ENCODE measurements at places on chromosomes 4 and X.
A peak's percentile ranks its signal among the peaks of the same experiment; 100 is the strongest.

GRCh38 chrX:42771506-42772335 is 6.2 kb downstream of the PPP1R2C start:
- no peak for DNase-seq

DNA sequence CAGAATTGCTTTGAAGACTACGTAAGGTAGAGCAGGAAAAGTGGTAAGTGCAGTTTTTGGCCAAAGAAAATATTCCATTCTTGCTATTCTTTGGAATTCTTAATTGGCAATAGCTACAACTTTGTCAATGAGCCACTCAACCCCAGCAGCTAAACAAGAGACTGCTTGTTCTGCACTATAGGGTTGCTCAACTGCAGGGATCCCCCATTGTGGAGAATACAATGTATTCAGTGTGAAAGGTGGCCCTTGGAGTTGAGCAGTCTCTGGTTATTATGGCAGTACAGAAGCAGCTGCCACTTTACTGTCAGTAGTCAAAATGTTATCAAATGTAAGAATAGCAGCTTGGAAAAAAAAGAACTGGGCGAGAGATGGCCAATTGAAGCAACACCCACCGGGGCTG is 808.7 kb downstream of the CENPC start:
- DNase-seq, result no peak

- DNase-seq, result no peak
These were observed 12.7 kb downstream of the TAB3 start for GRCh38 chrX:30876367-30876766.

DNA sequence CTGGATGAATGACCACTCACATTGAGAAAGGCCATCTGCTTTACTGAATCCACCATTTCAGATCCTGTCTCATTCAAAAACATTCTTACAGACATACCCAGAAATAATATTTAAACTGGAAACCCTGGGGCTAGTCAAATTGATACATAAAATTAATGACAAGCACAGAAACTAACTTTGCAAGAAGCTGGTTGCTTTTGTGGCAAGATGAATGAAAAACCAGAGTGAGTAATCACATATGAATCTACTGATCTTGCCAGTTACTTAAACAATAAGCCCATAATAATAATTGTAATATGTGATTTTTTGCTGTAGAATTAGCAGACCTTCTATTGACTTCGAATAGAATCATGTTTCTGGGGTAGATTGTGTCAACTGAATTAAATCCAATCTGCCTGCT is 235.1 kb downstream of the PPARGC1A start:
- DNase-seq, result no peak

GRCh38 chrX:110915111-110915510 is 119.5 kb upstream of the CHRDL1 start:
- peak; percentile 20 for DNase-seq

GRCh38 chrX:139967750-139968149 is 2.4 kb upstream of the CXorf66 start:
- DNase-seq, result no peak
